ENCODE measurements at places on chromosomes 4 and X.

DNA sequence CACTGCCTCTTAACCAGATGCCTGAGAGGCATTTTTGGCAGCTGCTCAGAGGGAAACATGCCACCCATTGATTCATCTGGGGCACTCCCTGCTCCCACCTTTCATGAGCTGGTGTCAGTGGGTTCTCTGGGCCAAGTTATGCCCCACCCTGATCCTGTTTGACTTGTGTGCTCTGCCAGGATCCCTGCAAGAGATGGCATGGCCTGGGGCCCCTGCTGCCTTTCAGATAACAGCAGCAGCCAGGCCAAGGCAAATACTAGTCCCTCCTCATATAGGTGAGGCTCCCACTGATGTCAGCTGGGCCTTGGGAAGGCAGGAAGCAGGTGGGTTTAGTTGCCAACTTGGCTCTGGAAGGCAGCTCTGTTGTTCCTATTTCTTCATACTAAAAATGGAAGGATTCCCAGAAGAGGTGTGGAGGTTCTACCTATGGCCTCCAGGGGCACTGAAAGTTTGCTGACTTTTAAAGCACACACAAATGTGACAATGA lies 192.9 kb upstream of the RBPJ start:
- DNase-seq = no peak

DNA sequence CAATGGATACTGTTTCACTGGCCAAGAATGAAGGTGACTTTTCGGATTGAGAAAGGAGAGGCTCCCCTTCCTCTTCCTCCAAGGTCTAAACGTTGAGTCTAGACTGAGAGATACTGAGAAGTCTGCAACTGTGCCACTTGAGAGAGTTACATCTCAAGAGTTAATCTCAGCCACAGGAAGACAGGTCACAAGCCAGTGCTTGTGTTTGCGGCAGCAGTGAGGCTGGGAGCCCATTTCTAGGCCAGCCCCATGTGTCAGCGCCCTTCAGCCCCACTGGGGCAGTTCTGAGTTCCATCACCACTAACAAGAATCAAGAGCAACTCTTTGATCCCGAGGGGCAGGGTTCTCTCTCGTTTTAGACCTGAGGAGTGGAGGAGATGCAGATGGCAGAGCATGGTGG lies 7.3 kb upstream of the SEC24D start:
- DNase-seq = no peak

DNA sequence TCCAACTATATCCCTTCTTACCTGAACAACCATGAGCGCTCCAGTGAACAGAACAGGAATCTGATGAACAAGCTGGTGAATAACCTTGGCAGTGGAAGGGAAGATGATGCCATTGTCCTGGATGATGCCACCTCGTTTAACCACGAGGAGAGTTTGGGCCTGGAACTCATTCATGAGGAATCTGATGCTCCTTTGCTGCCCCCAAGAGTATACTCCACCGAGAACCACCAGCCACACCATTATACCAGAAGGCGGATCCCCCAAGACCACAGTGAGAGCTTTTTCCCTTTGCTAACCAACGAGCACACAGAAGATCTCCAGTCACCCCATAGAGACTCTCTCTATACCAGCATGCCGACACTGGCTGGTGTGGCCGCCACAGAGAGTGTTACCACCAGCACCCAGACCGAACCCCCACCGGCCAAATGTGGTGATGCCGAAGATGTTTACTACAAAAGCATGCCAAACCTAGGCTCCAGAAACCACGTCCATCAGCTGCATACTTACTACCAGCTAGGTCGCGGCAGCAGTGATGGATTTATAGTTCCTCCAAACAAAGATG lies 870.2 kb downstream of the ADGRL3 start:
- DNase-seq = no peak

DNA sequence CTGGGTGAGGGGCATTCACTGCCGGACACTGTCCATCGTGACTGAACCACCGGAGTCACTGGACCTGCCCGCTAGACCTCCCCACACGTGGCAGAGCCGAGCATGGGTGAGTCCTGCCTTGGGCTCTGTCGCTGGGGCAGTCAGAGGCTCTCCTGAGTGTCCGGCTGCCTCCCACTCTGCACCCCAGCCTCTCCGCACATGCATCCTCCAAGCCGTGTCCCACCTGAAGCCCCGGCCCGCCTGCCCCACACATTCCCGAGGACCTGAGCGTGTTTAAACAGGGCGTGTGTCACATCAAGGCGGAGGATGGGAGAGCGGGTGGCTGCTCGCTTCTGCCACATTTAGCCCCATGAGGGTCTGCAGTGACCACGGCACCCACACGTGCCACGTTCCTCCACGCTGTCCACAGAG lies 4.7 kb downstream of the CPLX1 start:
- DNase-seq = no peak

- no peak for DNase-seq
These were observed 33.5 kb downstream of the SMS start for GRCh38 chrX:21974011-21974385.

- DNase-seq = no peak
These were observed 49.5 kb downstream of the DCLK2 start for GRCh38 chr4:150127757-150128156.

DNA sequence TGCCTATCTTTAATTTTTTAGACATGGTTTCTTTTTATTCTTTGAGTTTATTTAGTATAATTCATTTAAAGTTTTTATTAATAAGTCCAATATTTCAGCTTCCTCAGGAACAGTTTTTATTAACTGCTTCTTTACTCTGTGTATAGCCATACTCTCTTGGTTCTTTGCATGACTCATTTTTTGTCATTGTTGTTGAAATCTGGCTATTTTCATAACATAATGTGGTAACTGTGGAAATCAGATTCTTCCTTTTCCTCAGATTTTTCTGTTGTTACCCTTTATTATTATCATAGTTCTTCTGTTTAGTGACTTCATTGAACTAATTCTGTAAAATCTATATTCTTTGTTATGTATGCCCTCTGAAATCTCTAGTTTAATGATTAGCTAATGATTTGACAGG lies 124.9 kb upstream of the CYSLTR1 start:
- no peak for DNase-seq

GRCh38 chr4:139808808-139809756 lies 143.5 kb downstream of the MGST2 start:
- no peak for DNase-seq

DNA sequence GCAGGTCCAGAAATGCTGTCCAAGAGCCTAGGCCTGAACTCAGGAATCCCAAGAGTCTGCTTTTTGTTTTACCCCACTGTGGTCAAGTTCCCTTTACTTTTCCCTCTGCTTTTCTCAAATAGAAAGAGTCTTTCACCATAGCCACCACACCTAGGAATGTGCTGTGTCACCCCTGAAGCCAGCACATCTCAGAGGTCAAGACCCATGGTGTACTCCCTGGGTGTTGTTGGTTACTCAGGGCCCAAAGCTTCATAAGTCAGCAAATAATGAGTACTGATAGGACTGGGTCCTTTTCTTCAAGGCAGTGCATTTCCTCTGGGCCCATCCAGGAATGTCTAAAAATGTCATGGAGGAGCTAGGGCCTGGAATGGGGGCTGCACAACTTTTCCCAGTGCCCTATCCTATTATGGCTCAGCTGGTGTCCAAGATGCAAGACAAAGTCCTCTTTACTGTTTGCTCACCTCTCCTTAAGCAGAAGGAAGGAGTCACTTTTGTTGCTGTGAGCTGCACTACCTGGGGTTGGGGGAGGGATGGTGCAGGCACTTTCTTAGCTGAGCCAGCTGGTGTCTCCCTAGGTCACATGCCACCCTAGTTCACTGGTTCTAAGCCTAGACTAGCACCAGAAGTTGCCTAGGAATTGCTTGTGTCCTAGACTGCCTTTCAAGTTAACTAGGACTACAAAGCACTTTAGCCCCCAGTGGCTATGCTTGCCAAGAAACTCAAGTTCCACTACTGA lies 62.4 kb upstream of the RXFP1 start:
- DNase-seq = no peak
